ENCODE measurements at places on chromosomes 7 and 10.

DNA sequence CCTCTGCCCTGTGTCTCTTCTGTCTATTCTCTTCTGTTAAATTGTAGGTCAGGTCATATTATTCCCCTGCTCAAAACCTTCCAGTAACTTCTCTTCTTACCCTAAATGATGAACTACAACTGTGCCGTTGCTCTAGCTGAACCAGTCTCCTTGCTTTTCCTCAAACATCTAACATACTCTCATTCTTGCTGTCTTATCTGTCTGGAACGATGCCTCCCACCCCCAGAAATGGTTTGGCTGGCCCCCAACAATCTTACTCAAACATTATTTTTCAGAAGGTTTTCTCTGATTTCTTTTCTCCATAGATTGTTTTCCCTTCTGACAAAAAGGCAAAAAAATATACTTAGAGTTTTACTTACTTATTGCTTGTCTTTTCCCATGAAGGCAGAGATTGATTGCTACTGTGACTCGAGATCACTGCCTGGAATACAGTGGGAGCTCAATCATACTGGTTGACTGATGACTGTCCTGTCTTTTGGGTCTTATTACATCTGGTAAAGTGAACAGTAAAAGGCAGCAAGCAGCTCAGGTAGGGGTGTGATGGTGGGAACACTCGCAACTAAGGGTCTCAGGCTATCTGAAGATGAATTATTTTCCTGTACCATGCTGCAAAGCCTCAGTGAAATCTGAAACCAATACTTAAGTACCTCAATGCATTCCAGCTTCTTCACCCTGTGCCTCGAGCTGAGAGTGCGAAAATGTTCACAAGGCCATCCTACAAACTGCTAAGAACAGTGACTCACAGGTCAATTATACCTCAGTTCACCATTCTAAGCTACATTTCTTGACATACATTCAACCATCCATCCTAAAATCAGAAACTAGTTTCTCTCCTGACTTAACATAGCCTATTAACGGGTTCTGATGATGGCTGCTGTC is 67.6 kb downstream of the DNMBP start:
- peak; percentile 68 for DNase-seq

DNA sequence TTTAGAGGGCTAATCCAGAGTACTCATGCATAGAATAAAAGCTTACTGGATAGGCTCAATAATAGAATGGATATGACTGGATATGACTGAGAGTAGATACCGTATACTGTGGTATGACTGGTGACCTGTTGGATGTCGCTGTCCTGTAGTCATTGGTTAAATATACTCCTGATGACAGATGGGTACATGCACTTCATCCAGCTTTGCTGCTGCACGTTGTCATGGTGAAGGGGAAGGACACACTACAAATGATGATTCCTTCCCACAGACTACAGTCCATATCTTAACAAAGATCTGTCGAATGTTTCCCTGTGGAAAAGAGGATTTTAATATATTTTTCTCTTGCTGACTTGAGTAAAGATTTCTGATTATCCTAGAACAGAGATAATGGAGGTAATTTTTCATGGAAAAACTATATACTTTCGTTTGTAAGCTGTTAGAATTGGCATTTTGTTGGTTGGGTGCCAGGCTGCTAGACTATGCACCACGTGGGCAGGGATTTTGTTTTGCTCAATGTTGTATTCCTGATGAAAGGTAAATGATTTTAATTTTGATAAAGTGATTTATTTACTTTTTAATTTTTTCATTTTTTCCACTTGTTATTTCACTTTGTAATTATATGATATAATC is 97.3 kb downstream of the PPP1R9A start:
- peak; percentile 15 for DNase-seq

DNA sequence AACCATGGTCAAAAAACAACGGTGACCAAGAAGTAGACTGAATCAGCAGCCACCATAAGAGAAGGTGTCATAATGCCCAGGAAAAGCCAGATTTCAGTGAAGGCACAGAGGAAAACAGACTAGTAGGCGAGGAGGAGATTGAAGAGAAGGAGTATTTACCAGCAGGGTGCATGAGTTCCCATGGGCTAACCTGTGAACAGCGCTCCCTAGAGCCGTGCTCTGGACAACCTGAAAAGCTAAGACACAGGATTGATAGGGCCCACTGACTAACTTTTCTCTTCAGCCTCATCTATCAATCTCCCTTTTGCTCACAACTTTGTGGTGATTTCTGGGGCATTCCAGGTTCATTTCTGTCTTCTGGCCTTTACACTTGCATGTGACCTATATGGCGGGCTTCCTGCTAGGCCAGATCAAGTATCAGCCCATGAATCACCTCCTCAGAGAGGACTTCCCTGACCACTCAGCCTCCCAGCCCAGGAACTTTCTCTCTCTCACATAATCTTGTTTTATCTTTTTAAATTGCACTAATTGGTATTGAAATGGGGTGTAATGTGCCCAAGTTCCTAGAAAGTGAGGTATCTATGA is 12.8 kb downstream of the ANKRD22 start:
- no peak for DNase-seq

- DNase-seq, result no peak
Observed at GRCh38 chr10:49749144-49749543, 13.0 kb downstream of the OGDHL start.

DNA sequence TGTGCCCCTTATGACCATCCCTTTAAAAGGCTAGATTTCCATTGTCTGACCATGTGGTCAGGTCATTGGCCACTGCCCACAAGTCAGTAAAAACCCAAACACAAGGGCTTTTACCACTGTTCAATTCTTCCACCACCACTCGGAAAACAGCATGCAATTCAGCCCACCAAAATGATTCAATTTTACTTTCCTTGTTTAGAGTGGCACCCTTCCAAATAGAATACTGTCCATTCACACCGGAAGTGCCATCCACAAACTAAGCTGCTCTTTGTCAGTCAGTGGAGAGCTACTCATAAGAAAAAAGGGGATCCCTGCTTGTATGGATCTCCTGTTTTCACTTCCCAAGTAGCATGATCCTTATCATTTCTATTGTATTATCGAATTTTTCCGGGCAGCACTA is 350.7 kb upstream of the MBL2 start:
- no peak for DNase-seq

- no peak for DNase-seq
Observed at GRCh38 chr7:105014693-105015389, 836 bp downstream of the KMT2E start.

DNA sequence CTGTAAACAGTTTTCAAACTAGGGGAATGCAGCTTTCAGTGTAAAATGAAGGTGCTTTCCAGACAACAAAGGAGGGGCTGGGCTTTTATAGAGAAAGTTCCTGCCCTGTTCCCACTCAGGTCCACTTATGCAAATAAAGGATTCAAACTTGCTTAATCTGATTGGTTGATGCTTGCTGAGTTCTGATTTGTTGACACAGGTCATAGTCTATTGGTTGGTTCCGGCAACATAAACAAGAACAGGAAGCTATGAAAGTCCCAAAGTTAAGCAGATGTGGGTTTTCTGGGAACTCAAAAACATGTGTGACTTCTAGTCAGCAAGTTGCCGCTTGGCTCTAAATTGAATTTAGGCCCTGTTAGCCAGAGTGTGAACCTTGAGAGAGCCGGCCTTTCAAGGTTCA is 194.2 kb upstream of the SVIL start:
- DNase-seq, result no peak

Measured in brain microvascular endothelial cell (primary cell).